ENCODE measurements at places on chromosomes 16 and 17. TPM values are rescaled to one million over a fixed set of nuclear protein-coding genes. Genes with fewer than 3 reads are reported as not detected.

Gene TUBG2
- 5.8 TPM for total RNA-seq

Gene PLXDC1
- 0.11 TPM for total RNA-seq

Gene CCL7
- 0.21 TPM for total RNA-seq

Gene CDRT15L2
- total RNA-seq = not detected

Gene AANAT
- total RNA-seq = not detected

DNA sequence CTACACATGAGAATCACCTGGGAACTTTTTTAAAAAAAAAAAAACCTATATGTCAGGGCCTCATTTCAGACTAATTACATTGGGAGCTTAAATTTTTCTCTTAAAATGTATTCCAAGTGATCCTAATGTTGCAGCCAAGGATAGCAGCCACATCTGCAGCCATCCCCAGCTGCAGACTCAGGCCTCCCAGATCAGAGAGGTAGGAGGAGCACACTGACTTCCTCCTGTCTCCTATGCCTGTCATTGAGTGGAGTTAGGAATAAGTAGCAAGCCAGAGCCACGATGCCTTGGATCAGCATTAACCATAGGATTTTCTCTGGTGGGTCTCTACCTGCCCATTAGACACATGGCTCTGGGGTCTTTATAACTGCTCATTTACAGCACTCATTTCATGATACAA lies 463.5 kb downstream of the HS3ST4 start:
- DNase-seq = no peak

DNA sequence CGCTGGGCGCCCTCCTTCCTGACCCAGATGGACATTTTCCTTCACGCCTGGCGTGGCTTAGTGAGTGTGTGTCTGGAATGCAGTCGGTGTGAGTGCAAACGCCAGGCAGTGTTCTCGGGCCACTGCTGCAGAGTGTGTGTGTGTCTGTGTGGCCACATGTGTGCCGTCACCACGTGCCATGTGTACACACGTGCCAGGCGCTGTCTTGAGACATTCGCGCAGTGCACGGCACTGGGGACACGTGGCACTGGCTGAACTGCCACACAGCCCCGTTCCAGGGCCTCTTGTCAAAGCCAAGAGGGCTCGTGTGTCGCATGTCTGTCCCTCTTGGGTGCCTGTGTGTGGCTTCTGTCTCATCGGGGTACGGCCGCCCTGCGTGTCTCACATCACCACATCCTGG lies 28.8 kb downstream of the MAPK8IP3 start:
- DNase-seq = no peak

DNA sequence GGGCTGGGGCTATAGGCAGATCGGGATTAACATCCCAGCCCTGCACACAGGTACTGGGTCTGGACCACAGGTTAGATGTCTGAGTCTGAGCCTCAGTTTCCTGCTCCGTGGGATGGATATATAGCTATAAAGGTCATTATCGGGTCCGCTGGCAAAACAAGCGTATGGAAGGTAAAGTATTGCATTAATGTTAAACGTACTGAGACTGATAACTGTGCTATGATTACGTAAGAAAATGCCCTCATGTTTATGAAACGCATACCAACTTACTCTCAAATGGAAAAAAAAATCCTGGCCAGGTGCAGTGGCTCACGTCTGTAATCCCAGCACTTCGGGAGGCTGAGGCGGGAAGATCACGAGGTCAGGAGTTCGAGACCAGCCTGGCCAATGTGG lies 135.2 kb downstream of the CCDC182 start:
- no peak for DNase-seq

DNA sequence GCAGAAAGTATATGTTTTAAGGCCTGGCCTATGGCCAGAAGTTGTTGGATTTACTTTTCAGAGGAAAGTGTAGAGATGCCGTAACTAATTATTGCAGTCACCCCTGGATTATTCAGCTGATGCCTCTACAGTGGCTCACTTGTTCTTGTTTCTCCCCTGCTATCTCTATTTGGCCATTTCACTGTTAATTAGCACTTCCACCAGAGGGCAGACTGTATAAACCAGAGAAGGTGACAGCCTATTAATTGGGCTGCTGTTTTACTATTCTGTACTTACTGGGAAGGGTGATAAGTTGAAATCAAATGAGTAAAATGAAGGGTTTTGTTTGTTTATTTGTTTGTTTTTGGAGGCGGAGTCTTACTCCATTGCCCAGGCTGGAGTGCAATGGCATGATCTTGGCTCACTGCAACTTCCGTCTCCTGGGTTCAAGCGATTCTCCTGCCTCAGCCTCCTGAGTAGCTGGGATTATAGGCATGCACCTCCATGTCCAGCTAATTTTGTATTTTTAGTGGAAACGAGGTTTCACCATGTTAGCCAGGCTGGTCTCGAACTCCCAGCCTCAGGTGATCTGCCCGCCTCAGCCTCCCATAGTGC lies 66.0 kb downstream of the CDK12 start:
- no peak for DNase-seq

DNA sequence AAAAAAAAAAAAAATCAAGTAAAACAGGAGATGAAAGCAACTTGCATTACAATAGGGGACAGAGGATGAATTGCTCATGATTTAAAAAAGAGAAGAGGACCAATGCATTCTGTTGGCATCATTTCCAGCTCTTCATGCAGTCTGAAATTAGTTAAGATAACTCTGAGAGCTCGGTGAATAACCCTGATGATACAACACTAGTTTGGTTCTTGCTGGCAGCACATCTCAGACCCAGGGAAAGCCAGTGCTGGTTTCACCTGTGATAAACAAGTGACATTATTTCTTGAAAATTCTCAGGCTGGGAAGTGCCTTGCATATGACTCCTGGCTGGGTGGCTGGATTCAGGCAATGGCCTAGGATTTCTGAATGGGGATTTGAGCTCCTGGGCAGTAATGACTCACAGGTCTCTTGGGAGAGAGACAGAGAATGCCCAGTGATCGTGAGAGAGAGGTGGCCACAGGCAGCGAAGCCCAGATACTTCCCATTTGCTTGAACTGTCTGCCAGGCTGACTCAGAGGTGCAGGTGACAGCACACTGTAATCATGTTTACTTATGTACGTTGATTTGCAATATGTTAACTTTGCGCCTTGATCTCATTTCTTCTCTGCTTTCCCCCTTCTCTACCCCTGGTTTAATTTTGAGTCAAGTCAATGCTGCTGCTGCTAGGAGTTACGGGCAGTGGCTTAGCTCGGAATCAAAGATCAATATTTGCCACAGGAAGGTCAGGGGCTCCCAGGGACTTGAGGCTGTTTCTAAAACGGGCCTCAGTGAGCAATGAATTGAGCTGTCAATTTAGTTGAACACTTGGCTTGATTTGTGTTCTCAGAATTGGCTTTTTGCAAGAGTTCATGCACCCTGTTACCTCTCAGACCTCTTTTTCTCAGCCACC lies 27.1 kb downstream of the ARSG start:
- DNase-seq = peak; percentile 83

DNA sequence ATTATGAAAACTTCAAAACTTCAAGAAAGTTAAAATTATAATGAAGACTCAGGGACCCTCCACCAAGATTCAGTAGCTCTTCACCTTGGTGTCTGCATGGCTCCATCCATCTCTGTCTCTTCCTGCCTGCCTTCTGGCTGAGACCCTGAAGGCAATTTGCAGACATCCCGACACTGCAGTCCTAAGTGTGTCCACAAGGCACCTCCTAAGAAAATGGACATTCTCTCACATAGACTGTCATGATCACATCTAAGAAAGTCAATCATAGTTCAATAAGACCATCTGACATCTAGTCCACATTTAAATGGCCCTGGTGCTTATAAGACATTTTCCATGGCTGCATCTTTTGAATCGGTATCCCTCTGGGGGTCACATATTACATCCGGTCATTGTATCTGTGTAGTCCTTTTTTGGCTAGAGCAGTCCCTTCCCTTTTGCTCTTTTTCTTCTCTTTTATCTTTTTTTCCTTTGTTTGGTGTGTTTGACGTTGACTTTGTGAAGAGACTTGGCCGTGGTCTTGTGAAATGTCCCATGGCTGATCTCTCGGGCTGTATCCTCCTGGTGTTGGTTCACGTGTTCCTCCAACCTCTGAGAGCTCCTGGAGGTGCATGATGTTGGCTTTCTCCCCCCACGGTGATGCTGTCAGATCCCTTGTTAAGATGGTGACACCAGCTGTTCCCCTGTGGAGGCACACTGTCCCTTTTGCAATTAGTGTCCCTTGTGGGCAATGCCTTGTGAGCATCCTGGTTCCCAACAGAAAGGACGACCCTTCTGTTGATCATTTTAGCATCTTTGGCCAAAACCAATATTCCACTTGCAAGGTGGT lies 5.0 kb upstream of the TNFRSF13B start:
- no peak for DNase-seq

DNA sequence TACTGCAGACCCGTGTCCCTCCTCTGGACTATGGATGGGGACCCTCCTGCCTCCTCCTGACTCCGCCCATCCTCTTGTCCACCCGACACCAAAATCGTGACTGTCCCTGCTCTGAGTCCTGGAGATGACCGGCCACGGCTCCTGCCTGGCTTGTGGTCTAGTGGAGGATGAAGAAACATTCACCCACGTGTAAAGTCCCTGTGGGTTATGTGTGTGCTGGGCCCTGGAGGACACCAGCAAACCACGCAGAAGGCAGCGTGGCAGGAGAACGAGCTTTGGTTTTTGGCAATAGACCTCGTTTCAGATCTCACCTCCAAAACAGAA lies 11.9 kb downstream of the SPNS2 start:
- no peak for DNase-seq

DNA sequence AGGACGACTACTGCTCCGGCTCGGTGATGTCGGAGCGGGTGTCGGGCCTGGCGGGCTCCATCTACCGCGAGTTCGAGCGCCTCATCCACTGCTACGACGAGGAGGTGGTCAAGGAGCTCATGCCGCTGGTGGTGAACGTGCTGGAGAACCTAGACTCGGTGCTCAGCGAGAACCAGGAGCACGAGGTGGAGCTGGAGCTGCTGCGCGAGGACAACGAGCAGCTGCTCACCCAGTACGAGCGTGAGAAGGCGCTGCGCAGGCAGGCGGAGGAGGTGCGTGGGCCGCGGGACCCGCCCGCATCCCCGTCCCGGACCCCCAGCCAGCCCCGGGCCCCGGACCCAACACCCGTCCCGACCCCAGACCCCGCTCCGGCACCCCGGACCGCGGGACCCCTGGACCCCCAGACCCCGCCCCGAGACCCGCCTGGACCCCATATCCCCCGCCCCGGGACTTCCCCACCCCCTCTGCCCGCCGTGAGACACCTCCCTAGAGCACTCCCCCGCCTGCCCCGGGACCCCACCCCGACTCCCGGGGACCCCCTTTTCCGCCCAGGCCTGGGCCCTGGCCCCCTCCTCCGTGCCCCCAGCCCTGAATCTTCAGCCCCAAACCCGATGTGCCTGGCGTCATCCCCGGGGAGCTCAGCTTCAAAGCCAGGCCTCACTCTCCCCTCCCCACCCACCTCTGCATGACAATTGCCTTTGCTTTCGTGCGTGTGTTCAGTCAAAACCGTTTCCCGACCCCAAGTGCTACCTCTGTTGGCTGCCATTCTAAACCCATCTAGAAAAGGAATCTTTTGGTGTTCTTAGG lies 594 bp downstream of the MAPK8IP3 start:
- DNase-seq = no peak

All from Daoy (cell line).